NCI-H1092 treated with DMSO at 0.1 percent for 48 hours (cell line): ENCODE measurements at places on chromosomes 6 and 20.

- DNase-seq: no peak
Observed at GRCh38 chr6:49666930-49667757, 30.5 kb upstream of the RHAG start.

DNA sequence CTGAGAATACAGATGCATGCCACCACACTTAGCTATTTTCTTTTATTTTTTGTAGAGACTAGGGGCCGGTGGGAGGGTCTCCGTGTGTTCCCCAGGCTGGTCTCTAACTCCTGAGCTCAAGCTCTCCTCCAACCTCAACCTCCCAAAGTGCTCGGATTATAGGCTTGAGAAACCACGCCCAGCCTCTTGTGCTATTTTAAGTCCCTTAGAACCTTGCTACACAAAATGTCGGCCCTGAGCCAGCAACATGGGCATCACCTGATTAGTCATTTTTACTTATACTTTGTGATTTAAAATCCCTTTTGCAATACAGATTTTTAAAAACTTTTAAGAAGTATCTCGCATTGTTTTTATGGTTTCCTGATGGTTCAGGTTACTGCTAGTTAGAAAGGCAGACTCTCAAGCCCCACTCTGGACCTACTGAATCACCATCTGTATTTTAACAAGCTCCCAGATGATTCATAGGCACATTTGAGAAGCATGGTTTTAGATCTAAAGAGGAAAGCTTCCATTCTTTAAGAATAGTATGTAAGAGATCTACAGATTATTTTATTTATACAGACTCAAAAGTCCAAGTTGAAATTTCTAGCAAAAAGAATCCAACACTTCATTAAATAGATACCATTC, 186.3 kb downstream of the PTPRT start:
- no peak for DNase-seq

GRCh38 chr6:118551063-118552053, 3.3 kb downstream of the PLN start:
- peak; percentile 50 for DNase-seq

- no peak for DNase-seq
Observed at GRCh38 chr6:108031968-108032367, 42.6 kb downstream of the OSTM1 start.

DNA sequence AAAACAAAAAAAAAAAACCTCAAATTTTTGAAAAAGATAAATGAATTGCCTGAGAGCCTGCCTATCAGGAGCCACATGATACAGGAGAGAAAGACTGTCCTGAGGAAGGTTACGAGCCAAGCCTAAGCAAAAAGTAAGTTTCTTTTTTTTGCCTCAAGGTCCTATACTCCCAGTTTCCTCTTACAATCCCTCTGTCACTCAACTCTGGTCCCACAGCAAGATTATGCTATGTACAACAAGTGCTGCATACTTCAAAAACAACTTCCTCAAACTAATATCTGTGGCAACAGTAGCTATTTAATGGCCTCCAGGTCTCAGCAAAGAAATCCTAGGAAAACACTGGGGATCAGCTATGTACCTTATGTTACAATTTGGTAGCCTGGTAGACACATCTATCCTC, 46.8 kb downstream of the PLN start:
- no peak for DNase-seq

GRCh38 chr6:101439790-101440189, 46.3 kb downstream of the GRIK2 start:
- no peak for DNase-seq

DNA sequence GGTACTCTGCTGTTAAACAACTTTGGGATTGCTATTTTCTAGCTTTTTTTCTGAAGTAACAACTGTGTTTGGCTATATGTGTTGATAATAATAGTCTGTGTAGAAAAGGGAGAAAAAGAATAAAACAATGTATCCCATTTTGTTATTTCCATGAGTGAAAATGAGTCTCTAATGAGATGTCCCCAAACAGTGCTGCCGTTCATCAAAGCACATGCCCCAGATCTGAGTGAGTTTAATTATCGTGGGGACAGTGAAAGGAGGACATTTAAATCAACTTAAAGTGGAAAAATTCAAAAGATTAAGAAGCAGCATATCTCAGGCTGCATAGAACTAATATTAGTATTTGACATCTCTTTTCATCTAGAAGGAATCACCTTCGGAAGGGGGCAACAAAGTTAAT, 59.6 kb downstream of the NCOA7 start:
- no peak for DNase-seq
